ENCODE measurements at places on chromosomes 3 and 15.

DNA sequence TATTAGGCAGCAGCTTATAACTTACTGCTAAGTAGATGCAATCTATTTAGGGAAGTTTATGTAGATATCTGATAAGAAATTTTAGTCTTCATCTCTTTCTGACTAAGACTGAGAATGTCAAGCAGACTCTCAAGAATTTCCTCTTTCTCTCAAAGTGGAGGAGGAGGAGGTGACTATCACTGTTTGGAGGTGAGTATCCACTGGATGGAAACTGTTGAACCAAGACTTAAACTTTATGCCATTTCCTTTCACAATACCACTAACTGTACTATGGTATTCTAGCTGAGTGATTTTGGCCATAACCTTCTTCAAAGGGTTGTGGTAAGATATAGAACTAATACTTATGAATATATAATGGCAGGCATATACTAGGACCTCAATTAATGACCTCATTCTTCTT is 64.6 kb downstream of the TPRG1 start:
- DNase-seq = no peak

- no peak for DNase-seq
These were observed 11.3 kb upstream of the APEH start for GRCh38 chr3:49662720-49663413.

DNA sequence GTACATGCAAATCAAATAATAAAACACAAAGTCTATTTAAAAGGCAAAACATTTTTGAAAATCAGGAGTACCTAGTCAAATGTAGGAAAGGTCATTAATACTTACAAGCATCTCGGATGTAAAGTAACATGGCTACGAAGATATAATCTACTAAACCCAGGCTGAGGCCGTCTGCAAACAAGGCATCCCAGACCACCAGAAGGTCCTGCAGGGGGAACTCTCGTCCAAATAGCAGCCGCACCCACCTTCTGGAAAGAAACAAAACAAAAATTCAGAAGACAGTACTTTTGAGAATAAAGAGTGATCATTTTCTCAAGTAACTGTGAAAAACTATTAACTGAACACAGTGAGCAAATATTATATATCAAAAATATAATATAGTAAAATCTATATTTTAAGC is 423.1 kb downstream of the PLCL2 start:
- no peak for DNase-seq

DNA sequence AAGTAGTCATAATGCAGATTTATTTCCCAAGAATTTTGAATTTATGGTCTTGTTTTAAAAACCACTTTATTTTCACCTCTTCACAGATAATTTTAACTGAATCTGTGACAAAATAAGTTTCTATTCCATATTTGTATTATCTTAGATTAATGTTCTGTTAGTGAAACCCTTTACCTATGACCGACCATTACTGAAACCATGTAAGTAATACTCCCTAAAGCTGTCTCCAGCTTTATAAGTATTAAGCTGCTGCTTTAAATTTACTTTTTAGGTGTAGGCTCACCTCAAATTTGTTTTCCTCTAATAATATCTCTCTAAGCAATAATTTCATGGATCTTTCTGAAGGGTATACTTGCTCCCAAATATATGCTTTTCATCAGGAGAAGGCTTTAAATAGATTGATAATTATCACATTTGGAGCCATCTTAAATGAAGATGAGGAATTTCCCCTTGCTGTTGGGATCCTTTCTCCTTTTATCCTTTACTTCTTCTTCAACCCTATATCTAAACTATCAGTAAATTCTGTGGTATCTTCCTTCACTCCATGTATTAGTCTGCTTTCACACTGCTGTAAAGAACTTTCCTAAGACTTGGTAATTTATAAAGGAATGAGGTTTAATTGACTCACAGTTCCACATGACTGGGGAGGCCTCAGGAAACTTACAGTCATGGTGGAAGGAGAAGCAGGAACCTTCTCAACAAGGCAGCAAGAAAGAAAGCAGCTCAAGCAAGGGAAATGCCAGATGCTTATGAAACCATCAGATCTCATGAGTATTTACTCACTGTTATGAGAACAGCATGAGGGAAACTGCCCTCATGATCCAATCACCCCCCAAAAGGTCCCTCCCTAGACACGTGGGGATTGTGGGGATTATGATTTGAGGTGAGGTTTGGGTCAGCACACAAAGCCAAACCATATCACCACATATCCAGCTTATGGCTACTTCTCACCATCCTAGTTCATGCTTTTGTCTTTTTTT is 92.3 kb upstream of the P2RY1 start:
- DNase-seq = no peak

GRCh38 chr3:191345334-191345733 is 15.0 kb upstream of the UTS2B start:
- no peak for DNase-seq

DNA sequence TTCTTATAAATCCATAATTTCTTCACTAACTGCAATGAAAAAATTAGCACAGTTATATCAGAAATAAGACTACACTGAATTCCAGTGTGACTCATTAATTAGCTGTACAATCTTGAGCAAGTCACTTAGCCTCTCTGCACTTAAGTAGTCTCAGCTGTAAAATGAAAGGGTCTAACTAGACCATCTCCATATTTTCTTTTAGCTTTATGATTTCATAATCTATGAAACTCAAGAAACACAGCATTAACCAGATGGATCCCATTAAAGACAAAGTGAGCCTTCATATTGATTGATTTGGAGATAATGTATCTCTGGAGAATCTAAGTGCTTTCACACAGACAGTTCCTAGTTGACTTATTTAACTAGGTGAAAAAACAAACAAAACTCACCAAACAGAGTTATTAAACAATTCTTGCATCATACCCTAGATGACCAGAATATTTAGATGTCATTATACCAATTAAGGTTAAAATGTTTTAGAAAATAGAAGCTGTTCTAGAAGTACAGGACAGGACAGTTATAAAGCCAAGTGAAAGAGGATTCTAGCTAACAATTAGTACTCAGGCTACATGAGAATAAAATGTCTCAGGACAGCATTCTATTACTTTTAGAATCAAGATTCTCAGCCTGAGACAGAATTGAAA is 11.2 kb downstream of the CSNK1G1 start:
- no peak for DNase-seq

DNA sequence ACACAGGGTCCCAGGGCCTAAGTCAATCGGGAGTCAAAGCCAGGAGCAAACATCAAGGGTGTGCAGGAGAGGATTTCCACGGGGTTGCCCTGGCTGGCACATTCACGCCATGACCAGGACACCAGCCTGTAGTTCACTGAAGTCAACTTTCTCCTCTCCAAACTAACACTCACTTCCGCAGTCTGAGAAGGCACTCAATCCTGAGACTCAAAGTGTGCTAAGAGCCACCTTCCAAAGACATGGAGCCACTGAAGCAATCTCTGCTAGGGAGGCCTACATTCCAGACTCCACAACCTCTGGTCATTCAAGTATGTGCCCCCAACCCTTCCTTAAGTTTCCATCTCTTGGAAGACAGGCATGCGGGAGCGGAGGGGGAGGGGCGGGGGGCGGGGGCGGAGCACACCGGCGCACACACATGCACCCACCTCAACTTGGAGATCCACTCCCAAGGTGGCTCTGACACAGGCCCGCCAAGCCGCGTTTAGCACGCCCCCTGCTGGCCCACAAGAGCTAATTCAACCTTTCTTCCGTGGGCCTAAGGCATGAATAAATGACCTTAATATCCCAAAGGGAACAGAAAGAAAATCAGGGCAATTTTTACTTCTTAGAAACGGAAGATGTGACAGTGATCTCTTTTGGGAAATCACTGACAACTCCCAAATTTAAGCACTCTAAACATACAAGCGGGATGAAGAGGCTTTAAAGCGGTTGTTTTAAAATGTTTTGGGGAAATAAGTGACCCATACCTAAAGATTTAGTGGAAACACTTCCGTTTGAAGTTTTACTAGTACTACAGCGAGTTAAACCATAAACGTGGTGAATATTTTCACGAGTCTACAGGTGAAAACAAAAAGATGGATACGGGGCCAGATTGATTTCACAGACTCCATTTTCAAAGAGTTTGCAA is 162.5 kb upstream of the CHRNA7 start:
- DNase-seq = no peak

- no peak for DNase-seq
These were observed 402.6 kb upstream of the GBE1 start for GRCh38 chr3:82163907-82164520.

DNA sequence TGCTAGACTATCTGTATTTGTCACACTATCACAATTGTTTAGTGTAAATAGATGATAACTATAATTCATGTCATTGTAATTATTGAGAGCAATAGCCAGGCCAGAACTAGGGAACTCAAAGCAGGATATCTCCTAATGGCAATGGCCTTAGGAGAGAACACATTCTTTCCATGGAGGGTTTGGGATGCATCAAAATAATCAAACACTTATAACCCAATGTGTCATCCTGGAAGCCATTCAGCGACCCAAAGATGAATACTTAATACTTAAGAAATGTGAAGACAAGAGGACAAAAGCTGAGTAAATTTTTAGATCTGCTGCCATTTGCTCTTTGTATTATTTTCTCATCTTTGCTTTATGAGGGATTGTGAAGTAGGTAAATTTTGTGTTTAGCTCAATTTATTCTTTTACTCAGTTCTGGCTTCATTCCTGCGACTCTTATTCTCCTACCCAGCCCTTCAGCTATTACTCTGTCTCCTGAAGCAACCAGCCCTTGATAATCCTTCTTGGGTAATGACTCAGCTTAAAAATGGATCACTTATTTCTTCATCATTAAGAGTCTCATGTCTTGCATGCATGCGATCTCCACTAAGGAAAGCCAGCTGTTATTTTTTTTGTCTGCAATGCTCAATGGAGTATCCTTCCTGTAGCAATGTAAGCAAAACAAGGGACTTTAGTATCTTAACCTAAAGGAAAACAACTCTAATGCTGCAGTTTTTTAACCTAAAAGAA is 2.0 kb downstream of the OR4F15 start:
- no peak for DNase-seq

DNA sequence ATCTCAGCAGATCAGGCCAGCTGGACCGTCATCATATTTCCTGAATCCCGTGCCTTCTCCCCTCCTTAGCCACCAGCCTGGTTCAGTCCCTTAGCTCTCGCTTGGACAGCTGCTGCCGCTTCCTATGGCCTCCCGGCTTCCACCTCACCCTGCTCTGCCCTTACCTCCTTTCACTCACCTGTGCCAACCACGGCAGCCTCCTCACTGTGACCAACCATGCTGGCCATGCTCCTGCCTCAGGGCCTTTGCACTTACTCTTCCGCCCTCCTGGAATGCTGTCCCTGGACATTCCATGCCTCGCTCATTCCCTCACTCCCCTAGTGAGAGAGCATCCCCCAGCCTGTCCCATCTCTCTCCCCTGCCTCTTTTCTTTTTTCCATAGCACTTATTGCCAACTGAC is 19.2 kb downstream of the GRIP2 start:
- DNase-seq = no peak

Data from right kidney (tissue), 9 donors.